ENCODE measurements at places on chromosomes 5 and 9.

DNA sequence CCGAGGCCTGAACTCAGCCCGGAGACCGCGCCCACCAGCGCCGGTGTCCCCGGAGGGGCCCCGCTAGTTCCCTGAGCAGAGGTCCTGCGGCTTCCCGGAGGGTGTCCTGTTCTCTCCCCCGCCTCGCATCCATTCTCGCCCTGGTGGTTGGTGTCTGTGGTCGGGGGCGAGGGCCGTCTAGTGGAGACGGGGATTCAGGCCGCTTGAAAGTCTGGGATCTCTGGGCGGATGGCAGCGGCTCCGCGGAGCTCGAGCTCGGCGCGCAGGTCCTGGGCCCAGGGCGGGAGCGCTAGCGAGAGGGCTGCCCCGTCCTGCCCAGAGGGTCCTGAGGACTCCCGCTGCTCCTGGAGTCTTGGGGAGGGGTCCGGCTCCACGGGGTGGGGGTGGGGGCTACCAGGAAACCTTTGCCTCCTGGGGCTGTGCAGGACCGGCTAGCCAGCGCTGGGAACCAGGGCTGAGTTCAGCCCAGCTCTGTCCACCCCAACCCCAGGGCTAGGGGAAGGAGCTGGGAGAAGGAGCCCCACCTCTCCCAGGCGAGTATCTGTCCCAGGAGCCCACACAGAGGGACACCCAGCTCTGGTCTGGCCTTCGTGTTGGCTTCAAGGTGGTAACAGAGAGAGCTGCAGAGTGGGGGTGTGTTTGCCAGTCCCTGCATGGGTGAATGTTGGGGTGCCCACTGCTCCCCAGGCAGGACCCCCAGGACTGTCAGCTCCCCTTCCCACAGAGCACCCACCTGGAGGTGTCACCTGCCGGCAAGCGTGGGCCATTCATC, 4.0 kb downstream of the TOR4A start:
- DNase-seq = peak; percentile 70

GRCh38 chr5:107966201-107966600, 295.5 kb upstream of the EFNA5 start:
- DNase-seq = no peak

DNA sequence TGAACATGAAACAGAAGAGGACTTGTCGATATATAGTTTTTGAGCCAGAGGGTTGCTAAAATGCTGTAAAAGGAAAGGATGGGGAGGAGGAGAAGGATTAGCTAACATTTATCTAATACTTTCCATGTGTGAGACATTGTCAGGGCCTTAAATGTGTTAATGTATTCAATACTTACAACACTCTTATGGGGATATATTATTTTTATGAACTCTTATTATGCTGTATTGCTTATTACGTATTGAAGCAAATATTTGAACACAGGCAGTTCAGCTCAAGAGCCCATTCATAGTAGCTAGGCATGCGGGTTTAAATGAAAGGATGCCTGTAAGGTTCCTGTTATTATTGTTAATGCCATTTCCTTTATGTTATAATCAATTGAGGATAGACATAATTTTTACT, 391.5 kb downstream of the CCDC171 start:
- DNase-seq = no peak

GRCh38 chr5:111557111-111557510, 44.8 kb upstream of the STARD4 start:
- no peak for DNase-seq

GRCh38 chr5:37165761-37166160, 83.4 kb downstream of the CPLANE1 start:
- DNase-seq = no peak

- DNase-seq = peak; percentile 50
Observed at GRCh38 chr5:161548487-161549094, 2.1 kb upstream of the GABRB2 start.

DNA sequence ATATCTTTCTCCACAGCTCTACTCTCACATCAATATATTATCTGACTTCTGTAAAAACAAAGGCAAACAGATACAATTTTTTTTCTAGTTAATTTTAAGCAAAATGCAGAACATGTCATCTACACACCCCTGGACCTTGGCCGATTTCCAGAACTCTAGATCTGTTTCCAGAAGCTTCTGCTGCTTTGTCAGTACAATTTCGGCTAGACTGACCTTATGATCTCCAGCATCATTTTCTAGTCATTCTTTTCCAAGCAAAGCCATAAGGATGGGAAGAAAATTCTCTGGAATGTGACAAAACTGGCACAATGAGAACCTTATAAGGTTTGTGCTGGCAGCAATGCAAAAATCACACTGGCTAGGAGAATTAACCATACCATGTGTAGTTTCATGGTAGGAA, 132.8 kb upstream of the MPDZ start:
- no peak for DNase-seq

DNA sequence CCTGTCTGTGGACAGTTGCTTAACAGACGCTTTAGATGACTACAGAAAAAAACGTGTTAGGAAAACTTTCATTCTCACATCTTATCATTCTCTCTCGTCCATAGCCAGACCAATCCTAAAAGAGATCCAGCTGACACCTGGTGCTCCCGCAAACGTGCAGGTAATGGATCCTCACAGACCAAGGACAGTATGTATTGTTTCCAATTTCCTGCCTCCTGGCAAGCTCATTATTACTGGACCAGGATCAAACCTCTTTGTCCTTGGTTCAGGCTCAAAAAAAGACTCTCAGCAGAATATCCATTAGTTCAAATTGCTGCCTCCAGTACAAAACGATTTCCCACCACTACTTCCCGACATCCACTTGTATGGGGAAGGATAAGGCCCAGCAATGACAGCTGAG, 62.4 kb downstream of the SERINC5 start:
- DNase-seq = no peak

DNA sequence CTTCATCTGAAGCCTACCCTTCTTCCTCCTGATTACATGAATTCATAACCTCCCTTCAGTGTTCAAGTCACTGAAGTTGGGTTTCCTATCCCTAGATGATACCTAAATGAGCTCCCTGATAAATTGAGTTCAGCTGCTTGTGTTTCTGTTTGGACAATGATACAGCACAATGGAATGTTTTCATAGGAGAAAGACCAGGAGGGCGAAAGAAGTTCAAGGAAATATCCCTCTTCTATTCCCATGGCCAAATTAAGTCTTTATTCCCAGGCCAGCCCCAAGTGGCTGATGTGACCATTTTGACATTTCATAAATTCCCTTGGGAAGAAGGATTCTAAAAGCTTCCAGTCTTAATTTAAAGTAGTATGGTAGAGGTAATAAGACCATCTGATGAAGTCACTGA, 555.8 kb upstream of the CLINT1 start:
- DNase-seq = no peak

DNA sequence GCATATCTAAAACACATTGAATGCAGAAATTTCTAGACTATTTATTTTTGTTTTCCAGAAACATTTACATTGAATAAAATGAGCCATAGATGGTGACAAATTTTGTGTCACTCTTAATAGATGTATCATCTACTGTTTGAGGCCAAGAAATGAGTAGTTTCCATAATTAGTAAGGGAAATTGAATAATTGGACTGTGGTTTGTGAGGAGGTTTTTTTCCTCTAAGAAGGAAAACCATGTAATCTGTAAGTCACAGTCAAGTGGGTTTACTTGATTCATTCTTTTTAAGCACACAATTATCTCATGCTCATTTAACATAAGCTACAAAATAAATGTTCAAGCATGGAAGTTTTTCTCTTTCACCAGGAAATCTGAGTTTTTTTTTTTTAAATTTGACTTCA, 876.4 kb downstream of the NR2F1-AS1 start:
- no peak for DNase-seq

GRCh38 chr5:160960592-160960991, 108.6 kb upstream of the ATP10B start:
- DNase-seq = no peak

DNA sequence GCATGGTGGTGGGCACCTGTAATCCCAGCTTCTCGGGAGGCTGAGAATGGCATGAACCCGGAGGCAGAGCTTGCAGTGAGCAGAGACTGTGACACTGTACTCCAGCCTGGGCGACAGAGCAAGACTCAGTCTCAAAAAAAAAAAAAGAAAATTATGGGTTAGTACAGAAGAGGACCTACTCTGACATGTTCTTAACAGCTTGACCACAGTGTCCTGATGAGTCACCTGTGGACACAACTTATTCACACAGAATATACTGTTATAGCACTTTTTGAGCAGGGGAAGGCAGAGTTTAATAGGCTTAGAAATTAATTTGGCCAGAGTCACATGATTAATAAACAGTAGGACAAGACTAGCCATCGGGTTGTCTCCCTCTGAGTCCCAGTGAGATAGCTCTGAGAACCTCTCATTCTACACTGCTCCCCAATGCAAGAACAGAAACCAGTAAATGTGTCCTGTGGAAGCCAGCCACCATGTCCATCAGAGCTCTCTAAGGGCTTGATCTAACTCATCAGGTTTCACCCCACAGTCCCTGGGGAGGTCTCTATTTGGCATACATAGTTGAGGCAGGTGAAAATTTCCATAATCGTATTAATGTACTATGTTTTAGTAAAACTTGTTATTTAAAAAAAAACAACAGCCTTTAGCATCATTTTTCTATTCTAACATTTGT, 1077.9 kb upstream of the C9orf72 start:
- no peak for DNase-seq

DNA sequence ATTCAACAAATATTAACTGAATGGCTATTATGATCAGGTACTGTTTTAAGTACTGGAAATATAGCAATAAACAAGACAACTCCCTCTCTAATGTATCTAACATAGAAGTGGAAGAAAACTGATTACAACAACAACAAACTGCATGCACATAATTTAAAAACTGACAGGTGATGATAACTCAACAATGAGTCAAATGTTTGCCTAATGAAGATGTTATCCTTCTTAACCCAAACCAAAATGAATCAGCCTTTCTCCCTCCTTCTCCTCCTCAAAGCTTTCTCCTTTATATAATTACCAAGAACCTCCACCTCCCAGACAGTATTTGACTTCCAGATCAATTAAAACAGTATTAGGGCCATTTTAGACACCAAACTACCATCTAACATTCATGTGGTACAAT, 49.3 kb downstream of the RICTOR start:
- DNase-seq = no peak

GRCh38 chr9:6184749-6185645, 30.6 kb upstream of the IL33 start:
- DNase-seq = no peak

DNA sequence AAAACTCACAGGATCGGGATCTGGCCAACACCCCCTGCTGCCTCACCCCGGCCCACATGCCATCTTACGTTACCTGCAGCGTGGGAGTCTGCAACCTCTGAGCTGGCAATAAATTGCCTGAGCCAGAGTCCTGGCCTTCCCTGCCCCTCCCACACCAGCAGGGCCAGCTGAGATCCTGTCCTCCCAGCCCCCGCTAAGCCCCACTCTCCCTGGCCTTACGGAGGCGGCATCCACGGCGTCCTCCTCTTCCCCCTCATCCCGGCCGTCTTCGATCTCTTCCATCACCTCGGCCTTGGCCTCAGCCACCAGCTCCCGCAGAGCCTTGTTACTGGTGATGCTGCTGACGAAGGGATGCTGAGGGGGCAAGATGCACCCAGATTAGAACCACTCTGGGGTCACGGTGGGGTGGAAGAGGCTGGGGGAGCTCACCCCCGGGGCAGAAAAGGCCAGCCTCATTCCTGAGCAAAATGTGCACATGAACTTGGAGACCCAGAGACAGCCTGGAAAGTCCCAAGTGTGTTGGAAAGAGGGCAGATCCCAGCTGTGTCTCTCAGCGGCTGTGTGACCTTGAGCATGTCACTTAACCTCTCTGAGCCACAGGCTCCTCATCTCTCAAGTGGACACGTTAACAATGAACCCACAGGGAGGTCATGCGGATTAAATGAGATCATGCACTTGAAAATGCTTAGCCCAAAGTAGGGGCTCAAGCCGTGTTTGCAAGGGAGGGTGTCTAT, 89.9 kb upstream of the FBXW11 start:
- peak; percentile 39 for DNase-seq

DNA sequence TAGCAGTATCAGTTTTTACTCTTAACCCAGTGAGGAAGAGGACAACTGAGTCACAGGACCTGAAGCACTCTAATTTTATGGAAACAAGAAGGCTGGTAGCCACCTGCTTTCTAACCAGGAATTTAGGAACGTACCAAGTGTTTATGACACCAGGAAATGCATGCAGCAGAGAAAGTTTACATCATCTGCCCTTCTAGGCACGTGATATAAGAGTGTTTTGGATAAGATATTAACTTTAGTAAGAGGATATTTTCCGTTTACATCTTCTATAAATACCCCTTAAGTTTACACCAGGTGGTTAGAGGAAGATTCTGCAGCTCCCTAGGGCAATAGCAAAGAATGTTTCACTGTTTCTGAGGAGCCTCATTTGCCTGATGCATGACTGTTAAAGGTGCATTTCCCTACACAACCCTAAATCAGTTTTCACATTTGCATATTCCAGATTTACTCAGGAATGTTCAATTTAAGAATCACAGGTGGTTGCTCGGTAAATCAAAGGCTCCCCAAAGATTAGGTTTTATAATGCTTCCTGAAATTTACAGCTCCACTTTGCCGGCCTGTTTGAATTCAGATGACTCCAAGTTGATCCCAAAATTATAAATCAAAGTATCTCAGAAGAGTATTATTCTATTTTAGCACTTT, 1.8 kb downstream of the TSC1 start:
- DNase-seq = no peak

GRCh38 chr9:104322596-104322995, 181.5 kb upstream of the OR13F1 start:
- DNase-seq = no peak

GRCh38 chr9:20409321-20410092, 212.8 kb downstream of the MLLT3 start:
- DNase-seq = no peak

DNA sequence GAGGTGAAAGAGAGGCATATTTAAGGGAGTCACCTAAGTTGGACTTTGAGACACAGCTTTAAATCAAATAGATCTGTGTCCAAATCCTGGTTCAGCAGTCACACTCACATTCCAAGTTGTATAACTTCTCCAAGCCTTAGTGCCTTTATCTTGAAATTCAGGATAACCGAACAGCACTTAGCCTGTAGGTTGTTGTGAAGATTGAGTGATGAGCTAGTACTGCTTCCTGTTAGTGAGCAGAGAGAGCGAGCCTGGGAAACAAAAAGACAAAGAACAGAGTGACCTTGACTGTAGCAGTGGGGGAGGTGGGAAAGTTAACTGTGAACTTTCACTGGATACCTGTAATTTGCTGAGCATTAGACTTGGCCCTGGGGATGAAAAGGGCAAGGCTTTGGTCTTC, 22.4 kb downstream of the MAML1 start:
- peak; percentile 45 for DNase-seq

DNA sequence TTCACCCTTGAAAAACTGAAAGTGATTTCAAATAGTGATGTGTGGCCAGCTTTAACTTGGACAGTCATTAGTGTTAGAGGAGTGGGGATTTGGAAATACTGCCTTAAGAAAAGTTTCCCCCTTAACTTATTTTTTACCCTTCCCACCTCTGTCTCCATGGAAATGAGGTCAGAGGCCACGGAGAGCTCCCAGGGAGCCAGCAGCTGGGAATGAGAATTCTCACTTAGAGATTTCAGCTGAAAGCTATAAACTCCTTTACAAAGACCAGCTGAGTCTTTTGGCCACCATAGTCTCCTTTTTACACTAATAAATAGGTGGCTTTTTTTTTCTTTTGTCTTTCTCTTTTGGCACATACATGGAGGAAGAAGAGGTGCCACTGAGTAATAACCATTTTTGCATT, 45.7 kb upstream of the PIK3R1 start:
- DNase-seq = no peak

GRCh38 chr5:157331807-157332206, 65.9 kb downstream of the CYFIP2 start:
- DNase-seq = no peak

- DNase-seq = no peak
Observed at GRCh38 chr9:98182069-98182820, 10.2 kb downstream of the CORO2A start.

GRCh38 chr9:76729116-76729515, 35.1 kb upstream of the PCA3 start:
- DNase-seq = no peak
